ENCODE measurements at places on chromosomes 2 and 18.

DNA sequence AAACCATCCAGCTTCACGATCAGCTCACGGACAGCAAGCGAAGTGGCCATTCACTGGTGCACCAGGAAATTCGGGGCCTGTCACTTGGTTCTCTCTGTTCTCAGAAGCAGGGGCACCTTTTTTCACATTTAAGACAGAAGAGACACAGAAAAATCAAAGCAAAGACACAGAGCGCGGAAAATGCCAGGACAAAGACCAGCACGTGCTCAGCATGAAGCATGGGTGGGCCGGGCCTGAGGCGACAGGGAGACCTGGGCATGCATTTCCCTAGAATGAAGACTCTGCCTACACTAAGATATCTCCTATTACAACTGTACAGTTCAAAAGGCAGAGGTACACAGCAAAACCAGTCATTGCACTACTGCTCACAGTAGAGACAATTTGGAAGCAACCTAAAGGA lies 117.4 kb upstream of the ID2 start:
- DNase-seq, result no peak

GRCh38 chr18:69161383-69162028 lies 239.2 kb upstream of the DOK6 start:
- DNase-seq, result peak; percentile 26

DNA sequence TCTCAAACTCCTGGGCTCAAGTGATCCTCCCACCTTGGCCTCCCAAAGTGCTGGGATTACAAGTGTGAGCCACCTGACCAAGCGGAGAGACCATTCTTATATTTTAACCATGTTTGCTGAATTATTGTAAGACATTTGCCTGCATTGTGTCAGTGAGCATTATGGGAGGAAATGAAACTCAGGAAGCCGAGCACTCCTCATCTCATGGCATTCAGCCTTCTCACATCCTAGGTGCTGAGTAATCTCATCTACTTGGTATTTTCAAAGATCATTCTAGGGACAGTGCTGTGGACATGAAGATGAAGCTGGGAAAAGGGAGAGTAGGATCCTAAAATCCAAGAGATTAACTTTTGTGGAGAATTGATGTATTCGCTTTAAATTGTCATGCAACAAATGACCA lies 66.1 kb downstream of the NAPG start:
- DNase-seq, result no peak

DNA sequence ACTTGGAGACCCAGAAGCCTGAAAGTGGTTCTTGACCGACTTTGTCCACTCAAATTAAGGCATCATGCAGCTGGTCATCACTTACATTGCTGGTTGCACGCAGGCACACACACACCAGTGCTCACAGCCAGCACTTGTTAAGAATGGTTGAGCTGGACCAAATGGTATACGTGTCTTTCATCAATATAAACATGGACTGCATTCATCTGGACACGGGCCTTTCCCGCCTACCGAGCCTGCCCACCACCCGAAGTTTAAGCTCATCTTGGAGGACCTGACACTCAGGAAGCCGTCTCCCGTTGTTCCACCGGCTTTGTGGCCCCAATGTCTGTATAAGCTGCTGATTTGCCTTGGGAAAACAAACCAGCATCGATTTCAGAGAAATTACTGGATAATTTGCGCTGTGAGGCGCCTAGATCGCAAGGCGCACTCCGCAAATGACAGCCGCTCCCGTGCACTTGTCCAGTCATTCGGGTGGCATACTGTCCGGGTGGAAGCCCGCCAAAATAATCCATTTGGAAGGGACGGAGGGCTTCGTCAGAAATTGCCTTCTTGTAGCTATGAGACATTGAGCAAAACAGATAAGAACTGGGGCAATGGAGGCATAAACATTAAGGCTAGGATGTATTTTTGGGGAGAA lies 40.1 kb upstream of the AKAIN1 start:
- no peak for DNase-seq

DNA sequence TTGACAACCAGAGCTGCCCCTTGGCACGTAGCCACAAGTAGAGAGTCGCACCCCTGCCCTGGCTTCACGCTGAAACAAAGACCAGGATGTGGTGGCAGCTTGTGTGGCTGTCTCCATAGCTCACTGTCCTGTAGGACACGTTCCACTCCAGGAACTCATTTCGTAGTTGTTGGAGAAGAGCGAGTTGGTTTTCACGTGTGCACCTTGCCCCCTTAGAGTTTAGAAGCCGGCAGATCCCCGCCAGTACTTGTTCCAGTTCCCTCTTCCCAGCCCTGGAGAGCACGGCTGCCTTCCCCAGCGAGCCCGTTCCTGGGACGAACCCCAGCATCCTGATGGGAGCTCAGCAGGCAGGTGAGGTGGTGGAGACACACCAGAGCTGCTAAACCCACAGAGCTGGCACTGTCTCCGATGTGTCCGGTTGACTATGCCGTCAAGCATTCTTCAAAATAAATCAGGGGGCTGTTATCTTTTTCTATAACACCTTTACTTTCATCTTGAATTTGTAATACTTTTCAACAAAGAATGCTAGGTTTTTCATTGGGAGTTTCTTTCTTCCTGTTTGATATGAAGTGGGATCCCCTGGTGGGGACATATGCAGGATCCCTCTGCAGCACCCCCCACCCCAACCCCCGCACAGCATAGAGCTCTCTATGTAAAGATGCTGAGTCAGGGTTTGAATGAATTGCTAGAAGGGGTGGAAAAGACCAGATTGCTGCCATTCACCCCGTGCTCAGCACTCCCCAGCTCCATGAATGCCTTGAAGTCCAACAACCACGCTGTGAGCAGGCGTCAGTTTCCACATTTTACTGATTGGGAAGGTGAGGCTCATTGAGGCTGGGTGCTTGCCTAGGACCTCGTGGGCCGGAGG lies 44.5 kb downstream of the GREB1 start:
- DNase-seq, result no peak

DNA sequence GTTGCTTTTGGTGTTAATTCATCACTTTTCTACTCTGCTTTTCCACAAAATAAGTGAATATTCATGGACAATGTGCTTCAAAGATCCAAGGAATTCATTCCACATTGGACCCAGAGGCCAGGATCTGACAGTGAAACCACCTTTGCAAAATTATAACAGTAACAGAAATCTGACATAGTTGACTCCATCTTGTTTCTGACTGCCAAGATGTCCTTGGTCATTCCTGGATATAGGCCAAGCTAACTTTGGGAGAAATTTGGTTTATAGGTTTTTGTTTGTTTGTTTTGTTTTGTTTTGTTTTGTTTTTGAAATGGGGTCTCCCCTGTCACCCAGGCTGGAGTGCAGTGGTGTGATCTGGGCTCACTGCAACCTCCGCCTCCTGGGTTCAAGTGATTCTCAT lies 10.3 kb downstream of the MPPE1 start:
- no peak for DNase-seq

DNA sequence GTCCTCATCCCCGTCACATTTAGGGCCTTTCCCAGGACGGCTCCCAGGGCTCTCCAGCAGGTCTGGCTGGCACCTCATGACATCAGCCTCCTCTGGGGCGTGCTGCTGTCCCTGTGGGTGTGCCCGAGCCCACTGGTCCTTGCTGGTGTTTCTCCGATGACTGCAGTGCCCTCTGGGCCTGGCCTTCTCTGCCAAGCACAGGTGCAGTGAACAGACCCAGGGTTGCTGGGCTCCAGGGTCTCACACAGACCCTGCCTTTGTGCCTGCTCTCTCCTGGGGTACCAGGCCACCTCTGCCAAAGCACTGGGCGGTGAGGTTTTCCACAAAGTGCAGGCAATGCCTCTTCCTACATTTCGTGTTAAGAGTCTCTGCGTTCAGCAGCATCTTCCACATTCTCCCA lies 246.1 kb downstream of the ACKR3 start:
- DNase-seq, result no peak

- DNase-seq, result no peak
Observed at GRCh38 chr2:171490577-171490976, 31.7 kb upstream of the CYBRD1 start.

DNA sequence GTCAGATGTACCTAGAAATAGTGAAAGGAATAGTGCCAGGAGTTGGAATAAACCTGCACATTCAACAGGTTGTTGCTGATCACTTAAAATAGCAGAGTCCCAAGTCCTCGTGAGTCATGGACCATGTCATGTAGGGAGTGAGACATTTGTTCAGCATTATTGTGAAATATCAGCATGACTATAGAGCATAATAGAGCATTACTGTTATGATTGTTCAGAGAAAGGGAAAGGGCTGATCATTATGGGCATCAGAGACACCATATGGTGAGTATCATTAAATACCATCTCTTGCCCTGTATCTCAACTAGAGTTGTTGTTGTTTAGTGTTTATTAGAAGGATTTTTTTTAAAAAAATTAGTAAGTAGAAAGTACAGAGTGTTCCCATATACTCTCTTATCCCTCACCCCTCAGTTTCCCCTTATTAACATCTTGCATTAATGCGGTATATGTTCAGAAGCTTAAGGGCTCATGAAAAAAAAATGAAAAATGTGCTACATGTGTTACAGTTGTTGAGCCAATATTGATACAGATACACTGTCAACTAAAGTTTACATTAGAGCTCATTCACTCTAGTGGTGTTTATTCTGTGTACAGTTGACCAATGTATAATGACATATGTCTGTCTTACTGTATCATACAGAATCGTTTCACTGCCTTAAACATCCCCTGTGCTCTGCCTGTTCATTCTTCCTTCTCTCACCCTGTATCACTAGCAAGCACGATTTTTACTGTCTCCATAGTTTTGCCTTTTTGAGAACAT lies 5.7 kb downstream of the ELAC1 start:
- DNase-seq, result peak; percentile 53

DNA sequence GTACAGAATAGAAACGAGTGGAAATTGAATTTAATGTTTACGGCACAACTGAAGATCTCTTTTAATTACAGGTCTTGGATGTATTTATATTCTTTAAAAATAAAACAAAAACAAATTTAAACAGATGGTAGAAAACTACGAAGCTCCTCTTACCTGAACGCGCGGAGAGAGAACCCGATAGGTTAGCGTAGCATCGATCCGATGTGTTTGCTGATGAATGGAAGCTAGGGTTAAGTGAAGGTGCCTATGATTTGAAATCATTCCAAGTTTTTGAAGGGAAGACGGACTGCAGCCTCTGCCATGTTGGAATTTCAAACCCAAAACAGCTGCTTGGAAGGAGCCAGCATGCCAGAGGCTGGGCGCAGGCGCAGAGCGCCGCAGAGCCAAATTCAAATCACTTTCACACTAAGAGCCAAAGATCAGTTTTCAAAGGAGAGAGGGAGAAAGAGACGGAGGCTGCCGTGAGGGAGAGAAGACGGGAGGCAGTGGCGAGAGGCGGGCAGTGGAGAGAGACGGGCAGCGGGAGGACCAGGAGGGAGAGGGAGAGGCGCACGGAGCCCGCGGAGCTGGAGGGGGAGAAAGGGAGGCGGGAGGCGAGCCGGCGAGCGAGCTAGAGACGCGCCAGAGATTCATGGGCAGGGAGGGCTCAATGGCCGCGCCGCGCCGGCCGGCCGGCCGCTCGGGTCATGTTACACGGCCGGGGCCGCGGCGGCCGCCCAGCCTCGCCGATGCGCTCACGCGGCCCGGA lies at the start of gene FIGN:
FIGN (minus strand) TSS at position 324 of the 748 bp plus-strand sequence. CDS start 1,081 bp downstream, outside the sequence.
- DNase-seq, result peak; percentile 86

- DNase-seq, result no peak
Observed at GRCh38 chr2:19408592-19408991, 50.2 kb upstream of the OSR1 start.

DNA sequence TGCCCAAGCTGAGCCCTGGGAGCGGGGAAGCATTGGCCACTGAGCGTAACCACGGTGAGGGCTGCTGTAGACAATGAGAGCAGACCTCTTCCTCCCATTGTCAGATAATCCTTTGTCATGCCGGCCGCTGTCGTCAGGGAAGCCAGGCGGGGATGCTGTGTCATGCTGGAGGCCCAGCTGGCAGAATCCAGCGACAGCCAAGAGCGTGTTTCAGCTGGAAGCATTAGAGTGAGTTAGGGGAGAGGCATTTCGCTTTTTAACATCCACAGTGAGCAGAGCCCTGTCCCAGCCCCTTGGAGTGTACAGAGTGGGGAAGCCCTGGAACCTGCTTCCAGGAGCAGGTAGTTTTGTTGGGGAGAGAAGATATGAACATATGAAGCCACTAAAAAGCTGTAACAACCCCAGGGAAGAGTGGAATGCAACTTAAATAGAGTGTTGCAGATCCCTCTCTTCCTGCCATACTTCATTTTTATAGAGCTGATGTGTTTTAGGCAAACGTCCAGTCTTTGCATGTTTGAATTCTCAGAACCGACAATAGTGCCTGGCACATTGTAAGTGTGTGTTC lies 7.0 kb downstream of the CTIF start:
- DNase-seq, result peak; percentile 80

DNA sequence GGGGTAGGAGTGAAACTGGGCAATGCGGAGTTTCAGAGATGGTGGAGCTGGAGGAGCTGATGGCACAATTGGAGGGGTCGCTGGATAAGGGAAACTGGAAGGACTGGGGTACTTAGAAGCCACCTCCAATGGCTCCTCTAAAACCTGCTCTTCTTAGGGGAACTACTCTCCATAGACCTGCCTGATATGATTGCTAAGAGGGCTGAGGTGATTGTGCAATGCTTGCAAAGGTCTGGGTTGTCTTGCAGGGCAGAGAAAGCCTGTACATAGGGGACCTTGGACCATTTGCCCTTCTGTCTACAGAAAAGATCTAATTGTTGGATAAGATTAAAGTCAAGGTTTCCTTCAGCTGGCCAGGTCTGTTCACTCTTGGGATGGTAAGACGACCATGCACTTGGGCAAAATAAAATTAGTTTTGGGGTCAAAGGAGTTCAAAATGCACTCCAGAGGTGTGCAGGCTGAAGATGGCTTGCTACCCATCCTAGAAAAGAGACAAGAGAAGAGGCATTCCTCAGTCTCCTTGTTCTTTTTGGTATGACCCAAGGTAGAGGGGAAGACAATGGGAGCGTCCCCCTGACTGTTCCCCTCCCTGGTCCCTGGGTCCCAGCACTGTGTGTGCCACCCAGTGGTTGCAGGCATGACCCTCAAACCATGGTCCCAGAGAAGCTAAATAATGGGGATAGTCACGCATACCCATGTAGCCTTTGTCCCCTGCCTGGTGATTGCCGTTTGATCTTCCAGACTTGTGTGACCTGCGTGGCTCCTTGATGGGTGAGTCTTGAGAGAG lies 41.1 kb downstream of the STK17B start:
- no peak for DNase-seq

DNA sequence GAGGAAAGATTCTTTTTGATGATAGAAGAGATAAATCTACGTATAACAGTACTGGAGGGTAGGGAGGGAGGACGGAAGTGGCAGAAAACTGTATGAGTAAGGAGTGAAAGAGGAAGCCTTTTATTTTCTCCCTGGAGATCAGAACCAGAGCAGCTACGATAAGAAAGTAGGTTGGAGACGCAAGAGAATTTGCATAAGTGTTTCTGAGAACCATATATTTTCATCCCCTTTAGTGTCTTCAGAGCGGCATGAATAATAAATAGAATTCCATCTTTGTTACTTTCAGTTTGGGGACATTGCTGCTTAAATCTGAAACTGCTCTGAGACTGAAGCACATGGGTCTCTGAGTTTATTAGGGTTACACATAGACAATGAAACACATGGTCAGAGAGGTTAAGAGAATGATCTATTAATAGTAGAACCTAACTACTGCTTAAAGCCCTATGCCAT lies 230.2 kb upstream of the TNP1 start:
- DNase-seq, result peak; percentile 64

All from fibroblast of villous mesenchyme (primary cell).